ENCODE measurements at places on chromosomes 1 and 21.
A peak's percentile ranks its signal among the peaks of the same experiment; 100 is the strongest.

DNA sequence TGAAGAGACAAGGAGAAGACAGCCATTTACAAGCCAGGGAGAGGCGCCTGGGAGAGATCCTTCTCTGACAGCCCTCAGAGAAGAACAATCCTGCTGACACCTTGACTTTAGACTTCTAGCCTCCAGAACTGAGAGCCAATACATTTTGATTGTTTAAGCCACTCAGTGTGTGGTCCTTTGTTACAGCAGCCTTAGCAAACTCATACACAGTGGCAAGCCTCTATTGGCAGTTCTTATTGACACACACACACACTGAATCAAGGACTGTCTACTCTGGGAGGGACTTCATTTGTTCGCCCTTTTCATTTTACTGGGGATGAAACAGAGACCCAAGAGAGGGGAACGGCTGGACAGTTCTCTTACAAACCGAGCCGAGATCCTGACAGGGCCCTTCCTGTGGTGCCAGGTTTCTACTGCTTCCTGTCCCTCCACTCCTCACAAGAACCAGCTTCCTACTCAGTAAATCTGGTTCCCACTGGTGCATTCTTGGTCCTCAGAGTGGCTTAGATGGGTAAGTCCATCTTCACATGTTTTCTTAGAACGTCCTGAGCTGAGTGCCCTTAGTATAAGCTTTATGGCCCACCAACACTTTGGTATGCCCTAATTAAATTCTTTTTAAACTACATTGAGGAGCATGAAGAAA lies 14.7 kb downstream of the SLAMF1 start:
- DNase-seq = no peak

DNA sequence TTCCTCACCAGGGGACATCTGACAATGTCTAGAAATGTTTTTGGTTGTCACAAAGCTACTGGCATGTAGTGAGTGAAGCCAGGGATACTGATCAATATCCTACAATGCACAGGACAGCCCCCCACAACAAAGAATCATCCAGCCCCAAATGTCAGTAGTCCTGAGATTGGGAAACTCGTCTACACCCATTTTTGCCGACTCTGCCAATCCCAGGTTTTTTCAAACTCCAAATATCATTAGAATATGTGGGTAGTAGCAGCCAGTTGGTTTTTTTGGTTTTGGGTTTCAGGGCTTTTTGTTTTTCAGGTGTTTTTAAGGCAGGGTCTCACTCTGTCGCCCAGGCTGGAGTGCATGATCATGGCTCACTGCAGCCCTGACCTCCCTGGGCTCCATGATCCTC lies 5.9 kb downstream of the SPATA46 start:
- DNase-seq = no peak

GRCh38 chr1:207981976-207982375 lies 71.1 kb upstream of the CD34 start:
- DNase-seq = peak; percentile 67

DNA sequence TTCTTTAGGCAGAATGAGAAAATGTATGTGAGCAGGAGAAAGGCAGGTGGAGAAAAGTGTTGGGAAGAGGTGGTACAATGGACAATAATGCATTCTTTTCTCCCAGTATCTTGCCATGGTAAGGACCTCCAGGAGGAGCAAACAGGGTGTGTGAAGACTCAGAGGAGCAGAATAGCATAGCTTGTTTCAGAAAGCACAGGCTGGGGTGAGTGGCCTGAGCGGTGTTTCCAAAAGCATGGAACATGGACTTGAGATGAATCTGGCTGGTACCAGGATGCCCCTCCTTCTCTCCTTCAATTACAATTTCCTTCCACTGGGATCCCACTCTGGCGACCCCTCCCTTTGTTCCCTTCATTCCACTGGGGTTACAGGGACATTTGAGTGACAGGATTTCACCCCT lies 123.4 kb upstream of the TNR start:
- DNase-seq = no peak

DNA sequence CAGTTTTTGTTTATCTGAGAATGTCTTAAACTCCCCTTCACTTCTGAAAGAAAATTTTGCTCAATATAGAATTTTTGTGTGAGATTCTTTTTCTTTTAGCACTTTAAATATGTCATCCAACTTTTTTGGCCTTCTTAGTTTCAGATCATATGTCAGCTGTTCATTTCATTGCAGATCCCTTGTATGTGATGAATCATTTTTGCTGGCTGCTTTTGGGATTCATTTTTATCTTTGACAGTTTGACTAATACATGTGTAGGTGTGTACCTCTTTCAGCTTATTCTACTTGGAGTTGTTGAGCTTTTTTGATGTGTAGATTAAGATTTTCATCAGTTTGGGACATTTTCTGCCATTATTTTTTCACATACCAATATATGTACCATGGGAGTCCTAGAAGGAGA lies 156.8 kb downstream of the FASLG start:
- no peak for DNase-seq

GRCh38 chr1:117567435-117567834 lies 38.4 kb upstream of the TENT5C start:
- DNase-seq = peak; percentile 1

DNA sequence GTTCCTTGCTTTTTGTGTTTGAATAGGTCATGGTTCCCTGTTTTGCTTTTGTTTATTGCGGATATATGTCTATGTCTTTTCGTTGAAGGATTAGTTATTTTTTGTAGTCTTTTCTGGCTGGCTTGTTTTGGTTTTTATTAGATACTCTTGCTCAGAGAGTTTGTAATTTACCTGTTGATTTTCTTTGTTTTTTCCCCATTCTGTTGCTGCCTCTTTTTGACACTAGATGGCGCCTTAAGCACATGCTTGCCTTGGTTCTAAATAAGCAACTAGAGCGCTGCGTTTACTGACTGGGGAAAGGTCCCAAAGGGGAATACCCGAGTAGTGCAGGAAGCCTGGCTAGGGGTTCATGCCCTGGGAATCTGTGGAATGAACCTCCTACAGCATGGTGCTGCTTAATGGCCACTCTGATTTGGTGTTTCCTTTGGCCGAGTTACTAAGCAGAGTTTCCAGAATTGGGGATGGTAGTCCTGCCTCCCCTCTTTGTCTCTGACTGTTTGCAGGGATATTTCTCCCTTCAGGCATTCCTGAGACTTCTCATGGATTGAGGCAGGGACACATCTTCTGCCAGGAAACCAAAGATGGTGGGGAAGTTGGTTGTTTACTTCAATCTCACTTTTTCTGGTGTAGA lies 143.2 kb downstream of the PTPRU start:
- peak; percentile 77 for DNase-seq

DNA sequence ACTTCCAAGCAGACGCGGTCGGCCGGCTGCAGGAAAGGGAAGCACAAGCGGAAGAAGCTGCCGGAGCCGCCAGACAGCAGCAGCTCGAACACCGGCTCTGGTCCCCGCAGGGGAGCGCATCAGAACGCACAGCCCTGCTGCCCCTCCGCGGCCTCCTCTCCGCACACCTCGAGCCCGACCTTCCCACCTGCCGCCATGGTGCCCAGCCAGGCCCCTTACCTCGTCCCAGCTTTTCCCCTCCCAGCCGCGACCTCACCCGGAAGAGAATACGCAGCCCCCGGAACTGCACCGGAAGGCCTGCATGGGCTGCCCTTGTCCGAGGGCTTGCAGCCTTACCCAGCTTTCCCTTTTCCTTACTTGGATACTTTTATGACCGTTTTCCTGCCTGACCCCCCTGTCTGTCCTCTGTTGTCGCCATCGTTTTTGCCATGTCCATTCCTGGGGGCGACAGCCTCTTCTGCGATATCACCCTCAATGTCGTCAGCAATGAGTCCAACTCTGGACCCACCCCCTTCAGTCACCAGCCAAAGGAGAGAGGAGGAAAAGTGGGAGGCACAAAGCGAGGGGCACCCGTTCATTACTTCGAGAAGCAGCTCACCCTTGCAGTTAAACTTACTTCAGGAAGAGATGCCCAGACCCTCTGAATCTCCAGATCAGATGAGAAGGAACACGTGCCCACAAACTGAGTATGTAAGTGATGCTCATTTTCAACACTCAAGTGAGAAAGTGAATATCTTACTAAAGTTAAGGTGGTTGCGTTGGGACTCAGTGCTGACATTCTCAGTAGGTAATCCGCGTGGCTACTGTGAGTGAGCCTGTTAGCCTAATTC lies 25.5 kb downstream of the UTS2 start:
- DNase-seq = no peak

GRCh38 chr1:203954788-203955552 lies 93.6 kb downstream of the SNRPE start:
- no peak for DNase-seq

DNA sequence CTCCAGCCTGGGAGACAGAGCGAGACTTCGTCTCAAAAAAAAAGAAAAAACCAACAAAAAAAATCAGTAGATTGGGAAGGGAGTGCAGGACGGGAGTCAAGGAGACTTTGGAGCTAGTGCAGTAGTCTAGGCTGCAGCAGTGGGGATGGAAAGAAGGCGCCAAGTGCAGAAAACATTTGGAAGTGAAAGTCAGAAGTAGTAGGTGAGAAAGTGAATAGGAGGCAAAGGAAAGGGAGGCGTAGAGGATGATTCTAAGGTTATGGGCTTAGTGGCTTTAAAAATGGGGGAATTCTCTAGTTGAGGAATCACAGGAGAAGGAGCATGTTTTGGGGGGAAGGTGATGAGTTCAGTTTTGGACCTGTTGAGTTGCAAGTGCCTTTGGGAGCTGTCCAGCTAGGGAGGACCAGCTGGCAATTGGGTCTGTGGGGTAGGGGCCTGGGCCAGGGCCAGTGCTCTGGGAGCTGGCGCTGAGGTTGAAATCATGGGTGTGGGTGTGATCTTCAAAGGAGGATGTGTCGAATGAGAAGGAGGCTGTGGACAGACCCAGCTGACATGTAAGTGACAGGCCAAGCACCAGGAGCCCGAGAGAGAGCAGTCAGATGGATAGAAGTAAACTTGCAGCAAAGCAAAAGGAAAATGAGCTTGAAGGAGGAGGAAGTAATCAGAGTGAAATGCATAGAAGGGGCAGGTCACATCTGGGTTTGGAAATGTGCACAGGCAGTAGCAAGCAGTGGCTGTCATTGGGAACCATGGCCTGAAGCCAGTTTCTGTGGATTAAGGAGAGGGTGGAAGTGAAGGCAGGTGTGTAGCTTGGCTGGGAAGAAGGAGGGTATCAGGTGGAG lies 15.8 kb downstream of the TMCC2 start:
- no peak for DNase-seq

GRCh38 chr1:216830424-216831210 lies 107.4 kb upstream of the ESRRG start:
- DNase-seq = no peak

GRCh38 chr1:98340511-98340910 lies 321.0 kb upstream of the SNX7 start:
- no peak for DNase-seq

- no peak for DNase-seq
These were observed 5.8 kb downstream of the FALEC start for GRCh38 chr1:150521196-150521968.

DNA sequence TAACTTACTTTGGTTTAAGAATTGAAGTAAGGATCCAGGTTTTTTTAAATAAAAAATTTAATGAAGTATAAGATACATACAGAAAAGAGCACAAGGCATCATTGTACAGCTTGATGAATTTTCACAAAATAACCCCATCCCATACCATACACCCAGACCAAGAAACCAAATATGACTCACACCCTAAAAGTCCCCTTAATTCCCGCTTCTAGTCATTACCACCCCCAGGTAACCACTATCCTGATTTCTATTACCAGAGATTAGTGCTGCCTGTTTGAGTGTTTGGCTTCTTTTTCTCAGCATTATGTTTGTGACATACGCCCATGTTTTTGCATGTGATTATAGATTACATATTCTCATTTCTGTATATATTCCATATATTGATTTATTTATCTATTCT lies 98.5 kb upstream of the HIVEP3 start:
- no peak for DNase-seq

GRCh38 chr1:217134857-217135568 lies 411.8 kb upstream of the ESRRG start:
- peak; percentile 58 for DNase-seq
